Left lobe of liver (tissue), 2 donors: ENCODE measurements at places on chromosomes 2 and 18. TPM values are rescaled to one million over a fixed set of nuclear protein-coding genes. Genes with fewer than 3 reads are reported as not detected.
A peak's percentile ranks its signal among the peaks of the same experiment; 100 is the strongest.

PLEKHM3 gene
- 8.5 TPM for total RNA-seq

HOXD9 gene
- not detected for total RNA-seq

SLC11A1 gene
- total RNA-seq = 3.3 TPM

ABHD1 gene
- 3.6 TPM for total RNA-seq

SIX3 gene
- not detected for total RNA-seq

C2orf74 gene
- 13.5 TPM for total RNA-seq

PIEZO2 gene
- total RNA-seq = 7.3 TPM

G6PC2 gene
- total RNA-seq = not detected

DNER gene
- total RNA-seq = 0.10 TPM

DLX1 gene
- total RNA-seq = not detected

RELCH gene
- 11.1 TPM for total RNA-seq

KLHL14 gene
- total RNA-seq = not detected

DNA sequence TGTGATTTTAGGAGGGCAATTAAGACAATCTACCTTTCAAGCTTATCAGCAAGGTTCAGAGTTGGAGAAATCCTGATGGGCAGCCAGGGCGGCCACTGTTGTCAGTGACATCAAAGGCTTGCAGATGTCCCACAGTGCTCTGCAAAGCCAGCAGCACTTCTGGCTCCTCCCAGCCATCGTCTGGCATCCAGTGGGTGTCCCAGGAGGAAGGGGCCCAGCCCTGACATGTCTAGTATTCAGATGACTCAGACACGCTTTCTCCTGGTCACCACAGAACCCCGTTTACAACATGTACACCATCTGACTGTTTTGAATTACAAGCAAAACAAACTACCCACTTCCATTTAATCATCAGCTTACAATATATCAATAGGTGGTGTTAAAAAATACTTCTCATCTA is 61.4 kb downstream of the CYRIA start:
- DNase-seq = no peak

- DNase-seq = no peak
Measured at GRCh38 chr2:156518138-156518537, 82.0 kb downstream of the GPD2 start.

GRCh38 chr18:41767960-41768359 is 187.1 kb upstream of the PIK3C3 start:
- DNase-seq = no peak

DNA sequence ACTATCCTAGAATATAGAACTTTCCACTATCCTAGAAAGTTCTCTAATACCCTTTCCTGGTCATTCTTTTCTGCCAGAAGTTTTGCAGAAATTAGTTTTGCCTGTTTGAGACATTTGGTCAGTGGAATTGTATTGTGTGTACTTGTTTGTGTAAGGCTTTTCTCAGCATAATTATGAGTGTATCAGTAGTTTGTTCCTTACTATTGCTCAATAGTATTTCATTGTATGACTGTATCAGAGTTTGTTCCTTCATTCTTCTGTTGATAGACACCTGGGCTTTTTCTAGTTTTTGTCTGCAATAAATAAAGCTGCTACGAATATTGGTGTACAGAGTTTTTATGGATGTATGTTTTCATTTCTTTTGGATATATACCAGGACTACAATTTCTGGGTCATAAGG is 27.2 kb downstream of the CCDC138 start:
- DNase-seq = no peak

- no peak for DNase-seq
Measured at GRCh38 chr2:24452502-24452885, 38.6 kb upstream of the NCOA1 start.

DNA sequence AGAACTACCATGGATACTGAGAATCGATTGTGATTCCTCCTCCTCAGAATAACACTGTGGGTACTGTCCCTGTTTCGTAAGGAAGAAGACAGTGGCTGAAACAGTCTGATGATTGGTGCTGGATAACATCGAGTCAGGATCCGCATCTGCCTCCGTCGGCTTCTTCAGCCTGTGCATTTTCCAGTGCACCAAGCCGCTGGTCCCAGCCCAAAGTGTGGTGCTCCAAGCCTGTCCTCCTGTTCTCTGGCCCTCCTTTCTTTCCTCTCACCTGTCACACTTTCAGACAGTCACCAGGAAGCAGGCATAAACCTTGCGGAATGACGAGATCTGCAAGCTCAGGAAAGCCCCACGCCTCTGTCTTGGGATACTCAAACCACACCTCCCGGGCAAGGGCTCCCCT is 30.6 kb downstream of the PTGR3 start:
- no peak for DNase-seq

DNA sequence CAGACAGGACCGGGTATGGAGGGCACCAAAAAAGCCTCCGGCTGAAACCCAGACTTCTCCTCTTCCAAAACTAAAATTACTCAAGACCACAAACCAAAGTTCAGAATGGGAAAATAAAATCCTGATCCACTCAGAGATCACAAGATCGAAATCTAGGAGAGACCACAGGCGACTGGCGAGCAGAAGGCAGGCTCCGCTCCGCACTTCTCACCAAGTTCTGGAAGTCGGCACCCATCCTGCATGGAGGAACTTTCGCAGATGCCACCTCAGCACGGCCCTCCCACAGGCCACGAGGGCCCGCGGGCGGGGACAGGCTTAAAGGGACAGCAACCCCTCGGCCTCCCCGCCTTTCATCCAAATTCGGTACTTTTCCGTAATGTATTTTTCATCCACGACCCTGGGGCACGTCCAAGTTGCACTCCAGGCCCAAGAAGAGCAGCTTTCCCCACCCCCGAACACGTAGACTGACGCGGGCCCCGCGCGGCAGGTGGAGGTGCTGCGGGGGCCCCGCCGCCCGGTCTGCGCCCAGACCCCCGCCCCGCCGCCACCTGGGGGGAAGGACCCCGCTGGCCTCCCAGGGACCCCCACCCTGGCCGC is 43.7 kb downstream of the HDLBP start:
- peak; percentile 92 for DNase-seq

DNA sequence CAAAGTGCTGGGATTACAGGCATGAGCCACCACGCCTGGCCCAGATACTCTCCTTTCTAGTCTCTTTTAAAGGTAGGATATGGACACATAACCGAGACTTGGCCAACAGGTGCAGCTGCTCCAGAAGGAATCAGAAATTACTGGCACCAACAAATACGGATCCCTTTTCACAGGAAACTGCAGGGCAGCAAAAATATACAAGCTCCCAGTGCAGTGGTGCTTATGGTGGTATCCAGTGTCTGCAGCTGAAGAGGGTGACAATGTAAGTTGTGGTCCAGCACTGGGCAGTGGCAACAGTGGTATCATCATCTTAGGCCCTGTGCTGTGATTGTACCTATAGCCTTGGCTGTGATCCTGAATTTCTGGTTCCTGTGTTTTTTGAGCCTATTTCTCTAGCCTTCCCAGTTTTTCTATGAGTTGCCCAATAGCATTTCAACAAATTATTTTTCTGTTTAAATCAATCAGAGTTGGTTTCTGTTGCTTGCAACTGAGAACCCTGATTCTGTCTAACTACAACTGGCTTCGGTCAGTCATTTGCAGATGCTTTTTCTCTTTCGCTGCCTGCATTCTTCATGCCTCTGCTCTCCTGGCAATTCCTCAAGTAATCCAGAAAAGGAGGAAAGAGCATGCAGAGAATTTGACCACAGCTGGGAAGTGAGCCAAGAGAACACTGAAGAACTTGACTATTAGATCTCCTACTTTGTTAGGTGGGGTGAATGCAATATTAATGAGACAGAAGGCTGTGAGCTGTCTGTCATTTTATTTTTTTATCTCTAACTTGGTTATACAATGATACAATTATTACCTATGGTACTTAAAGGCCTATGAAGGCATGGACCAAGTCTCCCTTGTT is 30.8 kb upstream of the EML4 start:
- DNase-seq = no peak

- DNase-seq = no peak
Measured at GRCh38 chr18:31606265-31606664, 14.6 kb downstream of the TTR start.

GRCh38 chr2:19362094-19362754 is 3.8 kb upstream of the OSR1 start:
- DNase-seq = no peak

- DNase-seq = no peak
Measured at GRCh38 chr2:11789243-11789642, 42.8 kb downstream of the LPIN1 start.

DNA sequence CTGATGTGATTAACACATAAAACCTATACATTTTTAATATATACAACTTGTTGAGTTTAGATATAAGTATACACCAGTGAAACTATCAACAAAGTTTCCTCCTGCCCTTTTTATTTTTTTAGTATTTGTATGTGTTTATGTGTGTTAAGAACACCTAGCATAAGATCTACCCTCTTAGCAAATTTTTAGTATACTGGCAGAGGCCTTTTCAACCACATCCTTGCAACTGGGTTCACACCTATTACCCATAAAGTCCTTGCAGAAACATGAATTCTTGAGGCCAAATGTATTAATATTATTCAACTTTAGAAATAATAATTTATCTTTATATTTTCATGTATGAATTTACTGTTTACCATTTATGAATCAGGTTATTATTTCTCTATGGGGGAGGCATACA is 119.7 kb upstream of the CRIM1 start:
- DNase-seq = no peak

- no peak for DNase-seq
Measured at GRCh38 chr2:210727549-210727948, 171.2 kb downstream of the CPS1 start.

- DNase-seq = no peak
Measured at GRCh38 chr2:217222309-217222910, 362.5 kb upstream of the TNP1 start.

GRCh38 chr2:233706720-233707119 is 6.0 kb upstream of the UGT1A5 start:
- no peak for DNase-seq

- DNase-seq = no peak
Measured at GRCh38 chr2:239612133-239612532, 211.3 kb upstream of the HDAC4 start.

DNA sequence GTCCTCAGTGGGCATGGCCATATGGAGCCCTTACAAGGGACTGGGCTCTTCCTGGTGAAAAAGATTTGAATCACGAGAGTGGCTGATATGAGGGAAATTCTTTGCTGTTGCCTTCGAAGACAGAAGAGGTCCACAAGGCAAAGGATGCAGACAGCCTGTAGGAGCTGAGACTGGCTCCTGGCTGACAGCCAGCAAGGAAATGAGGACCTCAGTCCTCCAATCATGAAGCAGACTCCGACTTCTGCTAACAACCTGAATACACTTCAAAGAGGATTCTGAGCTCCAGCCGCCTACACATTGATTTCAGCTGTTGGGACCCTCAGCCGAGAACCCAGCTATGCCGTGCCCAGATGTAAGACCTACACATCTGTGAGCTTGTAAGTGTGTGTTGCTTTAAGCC is 3.0 kb upstream of the ST8SIA5 start:
- DNase-seq = no peak

DNA sequence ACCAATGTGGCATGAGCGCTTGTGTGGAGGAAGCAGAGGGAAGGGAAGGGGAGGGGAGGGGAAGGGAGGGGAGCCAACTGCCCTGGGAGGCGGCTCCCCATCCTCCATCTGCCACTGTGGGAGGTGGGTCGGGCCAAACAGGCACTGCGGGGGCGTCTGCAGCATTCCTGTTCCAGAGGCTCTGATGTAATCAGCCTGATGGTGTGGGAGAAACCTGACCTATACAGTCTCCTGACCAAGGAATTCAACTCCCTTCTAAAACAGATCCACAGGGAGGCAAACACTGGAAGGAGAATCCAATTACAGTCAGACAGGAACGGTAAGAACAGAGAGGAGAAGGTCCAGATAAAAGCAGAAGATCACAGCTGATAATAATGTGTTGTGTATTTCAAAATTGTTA is 88.8 kb downstream of the CD8B2 start:
- DNase-seq = peak; percentile 52

- DNase-seq = no peak
Measured at GRCh38 chr2:190685333-190685732, 36.5 kb downstream of the NAB1 start.

DNA sequence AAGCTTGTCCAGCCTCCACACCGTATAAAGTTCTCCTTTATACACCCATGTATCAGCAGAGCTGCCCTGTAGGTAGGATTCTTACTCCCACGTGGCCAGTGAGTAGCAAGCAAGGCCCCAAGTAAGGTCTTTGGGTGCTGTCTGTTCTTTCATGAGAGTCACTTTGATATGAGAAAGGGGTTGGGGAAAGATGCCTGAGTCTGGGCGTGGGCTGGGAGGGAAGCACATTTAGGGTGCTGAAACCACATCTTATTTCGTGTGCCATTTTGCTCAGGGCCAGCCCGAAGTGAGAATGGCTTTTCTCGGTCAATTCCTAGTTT is 436 bp upstream of the ITPRIPL1 start:
- no peak for DNase-seq

DNA sequence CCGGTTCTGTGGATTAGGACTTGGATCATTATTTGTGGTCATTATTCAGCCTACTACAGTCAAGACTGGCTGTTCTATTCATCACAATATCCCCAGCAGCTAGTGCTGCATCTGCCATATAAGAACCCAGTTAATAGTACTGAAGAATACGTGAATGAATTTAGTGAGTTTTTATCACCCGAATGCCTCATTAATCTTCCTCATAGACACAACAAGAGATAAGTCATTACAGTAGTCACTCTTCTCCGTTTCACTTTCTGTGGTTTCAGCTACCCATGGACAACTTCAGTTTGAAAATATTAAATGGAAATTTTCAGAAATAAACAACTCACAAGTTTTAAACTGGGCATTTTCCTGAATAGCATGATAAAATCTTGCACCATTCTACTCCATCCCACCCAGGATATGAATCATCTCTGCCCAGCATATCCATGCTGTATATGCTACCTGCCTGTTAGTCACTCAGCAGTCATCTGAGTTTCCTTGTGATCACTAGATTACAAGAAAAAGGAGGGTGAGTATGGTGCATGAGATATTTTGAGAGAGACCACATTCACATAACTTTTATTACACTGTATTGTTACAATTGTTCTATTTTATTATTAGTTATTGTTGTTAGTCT is 363.7 kb upstream of the CHAC2 start:
- DNase-seq = no peak

GRCh38 chr2:128249555-128249954 is 69.1 kb downstream of the HS6ST1 start:
- peak; percentile 15 for DNase-seq

DNA sequence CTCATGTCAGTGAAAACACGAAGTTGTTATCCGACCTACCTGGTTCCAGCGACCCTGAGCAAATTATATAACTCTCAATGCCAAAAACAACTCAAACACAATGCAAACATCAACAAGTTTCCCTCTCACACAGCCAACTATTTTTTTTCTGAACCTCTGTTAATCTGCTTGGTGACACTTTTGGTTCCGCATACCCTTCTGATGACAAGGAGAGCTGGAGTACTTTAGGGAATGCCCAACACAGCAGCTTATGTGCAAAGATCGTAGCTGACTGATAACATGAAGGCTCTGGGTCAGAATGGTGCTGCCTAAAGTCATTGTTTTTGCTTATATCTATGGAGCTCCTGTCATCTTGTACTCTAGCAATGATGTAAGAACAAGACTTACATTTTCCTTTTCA is 72.7 kb upstream of the CCDC68 start:
- DNase-seq = no peak

- DNase-seq = no peak
Measured at GRCh38 chr2:71130905-71131244, 441 bp downstream of the MPHOSPH10 start.
